ENCODE measurements at places on chromosomes 16 and 17.
A peak's percentile ranks its signal among the peaks of the same experiment; 100 is the strongest.

DNA sequence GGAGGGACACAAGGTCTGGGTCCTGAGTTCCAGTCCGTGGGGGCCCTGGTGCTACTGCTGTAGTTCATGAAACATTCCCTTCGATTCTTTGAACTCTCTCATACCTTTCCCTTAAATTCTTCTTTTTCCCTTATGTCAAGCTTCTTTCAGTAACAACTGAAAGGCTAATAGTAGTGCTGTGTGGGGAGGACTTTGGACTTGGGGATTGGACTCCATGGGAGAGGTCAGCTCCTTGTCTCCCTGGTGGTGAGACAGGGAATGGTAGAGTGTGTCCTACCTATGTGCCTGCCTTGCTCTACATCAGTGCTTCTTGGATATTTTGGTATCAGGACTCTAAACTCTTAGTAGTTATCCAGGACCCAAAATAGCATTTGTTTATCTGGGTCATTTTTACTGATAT lies 628.1 kb downstream of the WWOX start:
- DNase-seq, result no peak

GRCh38 chr17:12514596-12514995 lies 151.1 kb upstream of the MYOCD start:
- DNase-seq, result no peak

GRCh38 chr16:78428193-78428592 lies 328.7 kb downstream of the WWOX start:
- no peak for DNase-seq

GRCh38 chr16:23857256-23857880 lies 21.6 kb downstream of the PRKCB start:
- DNase-seq, result no peak

DNA sequence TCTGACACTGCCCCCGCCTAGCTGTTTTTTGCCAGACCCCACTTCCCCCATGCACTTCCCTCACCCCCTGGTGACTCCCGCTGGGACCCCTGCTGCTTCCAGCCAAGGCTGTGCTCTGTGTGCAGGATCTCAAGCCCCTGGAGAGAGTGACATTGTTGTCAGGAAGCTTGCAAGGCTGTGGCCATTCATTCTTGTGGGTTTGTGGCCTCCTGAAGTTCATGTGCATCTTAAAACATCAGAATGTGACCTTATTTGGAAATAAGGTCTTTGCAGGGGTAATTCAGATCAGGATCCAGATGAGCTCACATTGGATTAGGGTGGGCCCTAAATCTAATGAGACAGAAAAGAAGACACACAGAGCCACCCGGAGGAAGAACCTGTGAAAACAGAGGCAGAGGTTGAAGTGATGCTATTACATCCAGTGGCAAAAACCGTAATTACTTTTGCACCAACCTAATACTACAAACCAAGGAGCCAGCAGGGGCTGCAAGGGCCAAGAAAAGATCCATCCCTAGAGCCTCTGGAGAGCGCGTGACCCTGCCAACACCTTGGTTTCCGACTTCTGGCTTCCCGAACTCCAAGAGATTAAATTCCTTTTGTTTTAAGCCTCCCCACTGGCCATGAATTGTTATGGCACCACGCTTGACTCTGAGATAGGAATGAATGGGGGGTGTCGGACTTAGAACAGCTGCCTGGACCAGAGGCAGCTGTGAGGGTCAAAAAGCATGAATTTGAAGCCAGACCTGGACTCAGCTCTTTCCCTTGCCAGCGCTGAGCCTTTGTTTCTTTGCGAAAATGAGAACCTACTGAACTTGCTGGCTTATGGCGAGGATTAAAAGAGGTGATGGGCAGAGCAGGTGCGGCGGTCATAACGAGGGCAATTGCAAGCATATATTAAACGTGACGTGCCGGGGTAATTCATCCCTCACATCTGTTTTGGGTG lies 75.5 kb downstream of the BMERB1 start:
- peak; percentile 63 for DNase-seq

- DNase-seq, result no peak
These were observed 577 bp upstream of the TRIM72 start for GRCh38 chr16:31213342-31213741.

DNA sequence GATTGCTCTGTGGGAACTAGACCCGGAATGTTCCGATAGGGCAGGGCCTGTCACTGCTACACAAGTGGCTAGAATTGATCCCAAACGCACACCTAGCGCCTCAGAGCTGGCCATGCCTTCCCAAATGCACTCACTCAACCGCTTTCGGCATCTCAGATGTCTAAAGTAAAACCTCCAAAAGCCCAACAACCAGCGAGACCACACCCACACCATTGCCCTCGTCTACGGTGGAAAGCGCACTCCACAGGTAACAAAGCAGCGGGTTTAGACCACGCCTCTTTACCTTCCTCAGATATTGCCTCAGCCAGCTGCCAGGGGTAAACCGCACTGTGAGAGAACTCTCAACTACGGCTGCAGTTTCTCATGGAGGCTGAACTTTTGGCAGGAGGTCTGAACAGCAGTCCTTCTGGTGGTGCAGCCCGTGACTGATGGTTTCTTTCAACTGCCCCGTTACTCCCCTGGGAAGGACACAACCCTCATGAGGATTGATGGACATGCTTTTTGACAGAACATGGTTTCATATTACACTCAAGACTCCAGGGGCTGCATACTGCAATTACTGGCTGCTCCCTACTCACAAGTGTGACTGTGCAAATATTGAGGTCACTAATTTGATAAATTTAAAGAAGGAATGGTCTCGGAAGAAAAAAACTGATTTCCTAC lies 34.5 kb downstream of the USP7 start:
- DNase-seq, result no peak

DNA sequence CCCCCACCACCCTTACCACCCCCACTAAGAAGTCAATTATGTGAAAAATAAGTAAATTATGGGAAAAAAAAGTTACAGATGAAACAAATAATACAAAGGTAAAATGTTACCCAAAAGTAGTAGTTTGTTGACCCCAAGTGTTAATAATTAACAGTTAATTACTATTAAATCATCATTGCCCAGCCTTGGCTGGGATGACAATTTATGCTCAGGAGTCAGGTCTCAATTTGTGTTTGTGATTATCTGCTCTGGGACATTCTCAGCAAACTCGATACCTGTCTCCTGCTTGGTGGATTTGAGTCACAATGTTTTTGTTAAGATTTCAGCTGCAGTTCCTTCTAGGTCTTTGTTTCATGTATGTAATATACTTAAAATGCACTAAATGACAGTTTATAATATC lies 172.3 kb upstream of the IRX3 start:
- DNase-seq, result no peak

- no peak for DNase-seq
These were observed 85.6 kb upstream of the NETO2 start for GRCh38 chr16:47229053-47230050.

DNA sequence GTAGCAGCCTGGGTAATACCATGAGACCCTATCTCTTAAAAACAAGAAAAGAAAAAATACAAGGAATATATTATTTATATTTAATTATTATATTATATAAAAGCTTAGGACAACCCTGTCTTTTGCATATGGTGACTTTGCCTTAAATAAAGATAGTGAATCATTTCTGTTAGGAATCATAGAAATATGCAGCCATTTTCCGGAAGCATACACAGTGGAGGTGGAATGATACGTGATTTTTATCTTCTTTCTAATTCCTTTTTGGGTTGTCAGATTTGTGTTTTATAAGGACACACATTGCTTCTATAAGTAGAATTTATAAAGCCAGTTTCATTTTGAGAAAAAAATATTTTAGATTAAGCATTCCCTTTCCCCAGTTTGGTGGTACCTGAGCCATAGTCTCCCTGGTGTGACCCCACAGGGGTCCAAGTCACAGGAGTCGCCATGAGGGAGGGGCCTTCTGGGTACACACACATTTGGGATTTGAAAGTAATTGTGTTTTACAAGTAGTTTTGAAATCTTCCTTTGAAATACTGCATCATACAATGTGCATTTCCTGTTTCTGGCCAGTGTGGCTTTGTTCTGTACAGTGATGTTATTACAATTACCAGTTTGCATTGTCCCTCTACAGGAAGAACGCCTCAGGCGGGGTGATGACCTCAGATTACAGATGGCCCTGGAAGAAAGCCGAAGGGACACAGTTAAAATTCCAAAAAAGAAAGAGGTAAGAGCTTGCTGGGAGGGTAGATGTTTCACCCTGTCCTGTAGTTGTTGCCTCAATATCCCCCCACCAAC lies 50.9 kb downstream of the B9D1 start:
- DNase-seq, result no peak

DNA sequence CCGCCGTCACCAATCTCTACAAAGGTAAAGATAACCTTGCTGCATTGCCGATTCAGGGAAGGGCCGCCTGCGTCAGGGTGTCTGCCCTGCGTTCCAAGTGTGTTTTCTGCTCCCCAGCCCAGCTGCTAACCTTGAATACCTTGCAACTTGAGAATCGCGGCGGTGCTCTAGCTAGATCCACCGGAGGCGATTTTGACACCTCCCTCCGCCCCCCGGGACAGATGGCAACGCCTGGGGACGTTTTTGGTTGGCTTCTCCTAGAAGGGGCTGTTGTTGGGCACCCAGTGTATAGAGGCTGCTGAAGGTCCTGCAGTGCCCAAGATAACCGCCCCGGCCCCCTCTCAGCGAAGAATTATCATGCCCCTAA lies 1.5 kb downstream of the HAPSTR1 start:
- peak; percentile 13 for DNase-seq

GRCh38 chr17:76074390-76075363 lies at the start of gene GALR2:
Gene GALR2 (plus strand): TSS chr17:76074781. CDS start chr17:76074884, 103 bp downstream.
- no peak for DNase-seq

- no peak for DNase-seq
These were observed 805.0 kb upstream of the RBFOX1 start for GRCh38 chr16:6527646-6528045.

GRCh38 chr17:5861246-5861645 lies 208.9 kb upstream of the WSCD1 start:
- DNase-seq, result no peak

DNA sequence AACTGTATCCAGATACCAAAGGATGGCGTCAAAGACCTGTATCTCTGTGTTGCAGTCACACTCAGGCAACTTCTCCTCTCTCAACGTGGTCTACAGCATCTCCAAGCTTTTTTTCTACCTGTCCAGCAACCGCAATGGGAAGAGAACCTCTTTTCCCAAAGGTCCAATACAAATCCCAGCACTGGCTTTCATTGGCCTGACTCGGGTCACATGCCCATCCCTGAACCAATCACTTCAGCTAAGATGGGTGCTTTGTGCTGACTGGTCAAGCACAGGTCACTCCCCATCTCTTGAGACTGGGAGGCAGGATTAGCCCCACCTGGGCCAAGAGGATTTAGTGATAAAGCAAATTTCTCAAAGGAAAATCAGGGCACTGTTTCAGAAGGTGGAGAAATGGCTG lies 71.2 kb upstream of the C16orf82 start:
- DNase-seq, result no peak

DNA sequence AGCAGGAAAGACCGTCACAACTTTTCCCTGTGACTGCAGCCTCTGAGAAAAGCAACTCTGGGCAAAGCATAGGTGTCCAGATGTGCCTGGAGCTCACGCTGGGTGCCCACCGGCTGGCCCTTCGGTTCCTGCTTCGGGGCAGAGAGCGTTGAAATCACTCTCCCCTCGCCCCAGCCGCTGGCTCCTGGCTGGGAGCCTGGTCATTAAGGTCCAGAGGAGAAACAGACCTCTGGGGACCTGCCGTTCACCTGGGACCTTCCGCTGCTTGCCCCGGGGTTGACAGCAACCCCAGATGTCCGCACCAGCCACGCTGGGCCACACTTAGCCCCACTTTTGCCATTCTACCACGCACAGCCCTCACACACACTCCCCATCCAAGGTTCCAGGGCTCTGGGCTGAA lies 13.1 kb downstream of the MRM3 start:
- DNase-seq, result no peak

- no peak for DNase-seq
These were observed 60.6 kb upstream of the CMIP start for GRCh38 chr16:81384006-81384405.

GRCh38 chr17:39607057-39607850 lies 466 bp downstream of the NEUROD2 start:
- no peak for DNase-seq

DNA sequence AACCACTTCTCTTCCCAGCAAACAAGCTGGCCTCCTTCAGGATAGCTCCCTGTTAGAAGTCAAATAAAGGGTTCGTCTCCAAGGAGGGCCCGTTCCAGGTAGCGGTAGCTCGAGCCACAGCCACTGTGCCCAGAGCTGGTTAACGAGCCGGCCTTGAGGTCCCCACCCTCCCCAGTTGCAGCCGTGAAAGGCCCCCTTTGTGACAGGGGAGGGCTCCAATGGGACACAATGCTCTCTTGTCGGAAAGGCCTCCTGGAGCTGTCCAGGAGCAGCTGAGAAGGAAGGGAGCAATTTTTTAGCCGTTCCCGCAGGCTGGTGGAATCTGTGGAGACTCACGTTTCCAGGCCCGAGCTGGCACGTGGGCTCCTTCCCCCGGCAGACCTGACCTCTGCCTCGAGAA lies 29.9 kb upstream of the FOXF1 start:
- DNase-seq, result no peak

DNA sequence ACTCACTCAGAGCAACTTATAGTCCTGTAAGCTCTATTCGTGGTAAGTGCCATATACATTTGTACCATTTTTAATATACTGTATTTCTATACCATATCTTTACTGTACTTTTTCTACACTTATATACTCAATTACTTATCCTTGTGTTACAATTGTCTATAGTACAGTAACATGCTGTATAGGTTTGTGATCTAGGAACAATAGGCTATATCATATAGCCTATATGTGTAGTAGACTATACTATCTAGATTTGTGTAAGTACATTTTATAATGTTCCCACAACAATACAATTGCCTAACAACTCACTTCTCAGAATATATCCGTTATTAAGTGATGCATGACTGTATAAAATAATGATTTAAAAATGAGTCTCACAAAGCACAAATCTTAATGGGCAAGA lies 123.3 kb upstream of the NACA2 start:
- no peak for DNase-seq

DNA sequence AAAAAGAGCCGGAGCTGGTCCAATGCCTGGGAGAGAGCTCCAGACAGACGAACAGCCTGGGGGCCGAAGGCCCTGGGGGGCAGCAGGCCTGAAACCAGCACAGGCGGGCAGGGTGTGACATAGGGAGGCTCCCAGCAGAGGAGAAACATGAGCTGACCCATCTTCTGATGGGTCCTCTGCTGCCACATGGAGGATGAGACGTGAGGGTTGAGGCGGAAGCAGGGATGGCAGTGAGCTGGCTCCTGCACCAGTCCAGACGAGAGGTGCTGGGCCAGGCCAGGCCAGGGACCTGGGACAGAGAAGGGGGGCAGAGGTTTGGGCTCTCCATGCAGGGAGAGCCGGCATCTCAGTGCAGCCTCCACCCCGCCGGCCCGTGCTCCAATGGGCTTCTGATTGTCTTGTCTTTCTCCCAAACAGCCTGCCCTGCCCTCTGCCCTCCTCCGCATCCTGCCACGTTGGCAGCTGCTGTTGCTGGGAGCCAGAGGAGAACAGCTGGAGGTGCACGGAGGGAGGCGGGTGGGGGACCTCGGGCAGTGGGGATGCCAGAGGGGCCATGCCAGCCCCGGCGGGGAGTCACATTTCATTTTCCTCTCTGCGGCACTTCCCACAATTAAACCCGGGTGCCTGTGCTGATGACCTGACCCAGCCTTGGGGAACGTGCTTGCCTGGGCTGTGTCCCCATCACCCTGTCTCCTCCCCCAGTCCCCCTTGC lies 139.1 kb upstream of the GSE1 start:
- DNase-seq, result peak; percentile 30

GRCh38 chr16:53502331-53503269 lies at the start of gene AKTIP:
Gene AKTIP (minus strand): TSS chr16:53503209. CDS start chr16:53500259, 2,950 bp downstream.
- DNase-seq, result peak; percentile 11

GRCh38 chr17:58985367-58985766 lies 121.3 kb downstream of the TRIM37 start:
- no peak for DNase-seq

GRCh38 chr17:68565661-68566441 lies 35.3 kb downstream of the FAM20A start:
- DNase-seq, result no peak

GRCh38 chr17:82215095-82215971 lies 2.7 kb upstream of the CCDC57 start:
- no peak for DNase-seq

Data from Daoy (cell line).